Upper lobe of left lung (tissue), 6 donors: ENCODE measurements at places on chromosomes 7 and 10. TPM values are rescaled to one million over a fixed set of nuclear protein-coding genes. Genes with fewer than 3 reads are reported as not detected.

The LMOD2 gene
- total RNA-seq, result not detected

The NPY4R2 gene
- not detected for total RNA-seq

The CYP26C1 gene
- 0.22 TPM for total RNA-seq

The TCAF2 gene
- total RNA-seq, result 7.3 TPM

The CUBN gene
- 3.0 TPM for total RNA-seq

The TMEM139 gene
- total RNA-seq, result 13.6 TPM

The STK31 gene
- total RNA-seq, result 0.86 TPM

The ICA1 gene
- total RNA-seq, result 85.4 TPM

The NPFFR1 gene
- 0.22 TPM for total RNA-seq

The ASIC3 gene
- total RNA-seq, result 2.1 TPM

The FKBP6 gene
- not detected for total RNA-seq

The AKR1C4 gene
- not detected for total RNA-seq

The TCERG1L gene
- not detected for total RNA-seq

The TSPAN13 gene
- total RNA-seq, result 16.8 TPM

The TAC1 gene
- not detected for total RNA-seq

The CRYGN gene
- 0.61 TPM for total RNA-seq

The SH2D4B gene
- 0.71 TPM for total RNA-seq

The H2AZ2 gene
- 46.1 TPM for total RNA-seq

The FAM241B gene
- 3.3 TPM for total RNA-seq

The OPN4 gene
- total RNA-seq, result not detected

The GPR26 gene
- total RNA-seq, result not detected

The OLAH gene
- total RNA-seq, result 2.4 TPM

The SEMA3E gene
- 5.8 TPM for total RNA-seq

The TFAM gene
- 6.3 TPM for total RNA-seq

The SMO gene
- 7.3 TPM for total RNA-seq

The ARHGAP21 gene
- 81.4 TPM for total RNA-seq

The TDRD1 gene
- total RNA-seq, result 0.13 TPM

The FANK1 gene
- total RNA-seq, result 29.3 TPM

The IL2RA gene
- 0.91 TPM for total RNA-seq

The TACR2 gene
- not detected for total RNA-seq

The ITGA8 gene
- total RNA-seq, result 19.3 TPM

The TACC2 gene
- 701 TPM for total RNA-seq

The TAS2R40 gene
- not detected for total RNA-seq

The TFR2 gene
- not detected for total RNA-seq

The PDGFA gene
- total RNA-seq, result 23.0 TPM

The FXYD4 gene
- total RNA-seq, result not detected

The IRF5 gene
- total RNA-seq, result 83.8 TPM

The CALY gene
- not detected for total RNA-seq

The PNLIPRP3 gene
- not detected for total RNA-seq

The ODAD2 gene
- 19.3 TPM for total RNA-seq

The NFKB2 gene
- total RNA-seq, result 40.4 TPM

The LRRC18 gene
- 2.2 TPM for total RNA-seq

The RPEL1 gene
- not detected for total RNA-seq

The EN2 gene
- total RNA-seq, result not detected

The AP3M1 gene
- 22.0 TPM for total RNA-seq

The AKR1E2 gene
- 3.3 TPM for total RNA-seq

The FRA10AC1 gene
- 28.9 TPM for total RNA-seq

The ZNF511 gene
- total RNA-seq, result 28.1 TPM

The TSPAN12 gene
- 28.0 TPM for total RNA-seq

The PDE6C gene
- total RNA-seq, result not detected
